ENCODE measurements at places on chromosomes 4 and X.

DNA sequence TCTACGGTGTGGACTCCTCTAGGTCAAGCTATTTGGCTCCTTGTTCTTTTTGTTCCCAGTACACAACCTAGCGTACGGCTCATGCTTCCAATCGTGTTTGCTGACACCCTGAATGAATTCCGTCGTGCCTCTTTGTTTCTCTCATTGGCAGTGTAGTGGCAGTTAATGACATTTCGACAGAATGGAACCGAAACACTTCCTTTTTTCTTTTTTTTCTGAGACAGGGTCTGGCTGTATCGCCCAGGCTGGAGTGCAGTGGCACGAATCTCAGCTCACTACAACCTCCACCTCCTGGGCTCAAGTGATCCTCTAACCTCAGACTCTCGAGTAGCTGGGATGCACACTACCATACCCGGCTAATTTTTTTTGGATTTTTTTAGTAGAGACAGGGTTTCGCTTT is 113.3 kb upstream of the ATP6AP2 start:
- no peak for DNase-seq

- DNase-seq: no peak
Measured at GRCh38 chrX:46531442-46531841, 13.8 kb downstream of the ZNF674 start.

DNA sequence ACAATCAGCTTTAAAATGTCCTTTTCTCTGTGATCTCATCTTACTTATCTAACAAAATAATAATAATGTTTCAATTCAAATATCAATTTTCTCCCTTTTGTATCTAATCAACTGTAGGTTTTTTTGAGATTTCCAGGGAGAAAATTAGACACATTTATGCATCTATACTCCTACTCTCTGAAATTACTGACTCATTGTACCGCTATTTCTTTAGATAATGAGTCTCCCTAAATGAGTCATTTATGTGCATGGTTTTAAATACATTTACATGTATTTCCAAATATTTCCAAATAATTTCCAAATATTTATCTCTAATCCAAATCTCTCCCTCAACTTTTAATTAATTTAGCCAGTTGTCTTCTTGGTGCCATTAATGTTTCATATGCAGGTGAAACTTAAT is 621.0 kb downstream of the TECRL start:
- no peak for DNase-seq

DNA sequence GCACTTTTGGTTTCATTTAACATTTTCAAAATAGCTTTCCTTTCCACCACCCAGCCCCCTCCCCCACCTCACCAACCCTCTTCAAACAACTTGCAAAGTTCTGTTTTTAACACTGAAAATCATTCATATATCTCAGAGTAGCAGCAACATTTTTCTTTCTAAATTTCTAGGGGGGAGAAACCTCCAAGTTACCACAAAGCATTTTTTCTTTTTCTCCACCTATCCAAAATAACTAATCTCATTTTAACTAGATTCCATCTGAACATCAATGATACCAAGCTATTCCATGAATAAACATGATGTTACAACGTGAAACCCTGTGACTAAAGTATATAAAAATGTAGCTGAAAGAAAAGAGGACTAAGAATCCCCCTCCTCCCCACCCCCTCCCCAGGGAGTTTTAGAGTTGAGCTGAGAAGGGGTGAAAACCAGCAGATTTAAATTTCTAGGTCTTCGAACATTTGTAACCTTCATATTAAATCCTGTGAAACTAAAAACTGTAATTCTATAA is 5.2 kb downstream of the LDB2 start:
- DNase-seq: no peak

GRCh38 chrX:24357106-24357505 is 3.3 kb upstream of the SUPT20HL1 start:
- DNase-seq: no peak

GRCh38 chr4:15198070-15198727 is 195.9 kb downstream of the CPEB2 start:
- DNase-seq: no peak

All from DMS79 treated with DMSO at 0.1 percent for 48 hours (cell line).